D721Med (cell line): ENCODE measurements at places on chromosomes 3 and 15.

DNA sequence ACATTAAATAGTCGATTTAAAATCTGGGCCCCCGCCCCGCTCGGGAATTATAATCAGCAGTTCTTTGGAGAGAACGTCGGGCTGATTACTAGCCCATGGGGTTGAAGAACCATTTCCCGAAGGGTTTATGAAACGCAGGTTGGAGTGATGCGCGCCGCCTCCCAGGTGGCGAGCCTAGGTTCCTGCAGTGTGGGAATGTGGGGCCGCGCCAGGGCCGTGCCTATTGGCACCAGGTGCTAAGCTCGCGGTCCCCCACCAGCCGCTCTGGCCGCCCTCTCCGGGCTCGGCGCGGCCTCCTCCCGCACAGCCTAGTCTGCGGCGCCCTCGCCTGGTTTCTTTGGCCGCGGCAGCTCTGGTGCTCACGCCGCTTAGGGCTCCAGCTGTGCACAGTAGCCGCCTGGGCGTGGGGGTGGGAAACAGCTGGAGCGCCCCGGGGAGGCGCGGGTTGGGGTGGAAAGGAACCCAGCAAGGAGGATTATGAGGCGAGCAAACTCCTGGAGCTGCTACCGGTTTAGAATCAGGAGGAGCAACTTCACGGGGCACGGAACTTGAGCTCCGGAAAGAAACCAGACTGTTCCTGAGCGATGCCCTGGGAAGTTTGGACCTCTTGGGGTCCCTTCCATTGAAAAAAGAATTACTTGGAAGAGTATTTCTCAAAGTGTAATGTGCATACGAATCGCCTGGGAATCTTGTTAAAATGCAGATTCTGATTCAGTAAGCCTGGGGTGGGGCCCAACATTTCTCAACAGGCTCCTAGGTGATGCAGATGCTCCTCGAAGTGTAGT, 5.6 kb upstream of the MECOM start:
- no peak for DNase-seq

- DNase-seq, result no peak
Measured at GRCh38 chr3:107325446-107325845, 51.8 kb upstream of the CCDC54 start.

DNA sequence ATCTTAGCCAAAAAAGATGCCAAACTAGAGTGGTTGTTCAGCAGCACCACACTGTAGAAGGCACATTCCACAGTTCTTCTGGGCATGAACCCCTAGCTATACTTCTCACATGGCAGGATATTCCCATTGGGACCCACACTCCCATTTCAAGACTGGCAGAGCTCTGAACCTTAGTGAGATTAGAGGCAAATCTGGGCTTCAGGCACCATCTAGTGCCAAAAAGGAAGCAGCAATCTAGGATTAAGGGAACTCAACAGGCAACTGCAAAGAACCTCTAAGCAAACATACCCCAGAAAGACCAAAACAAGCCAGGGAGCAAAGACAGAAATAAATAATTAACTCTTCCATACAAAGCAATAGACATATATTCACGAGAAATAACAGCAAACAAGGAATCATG, 66.2 kb downstream of the TAFA4 start:
- no peak for DNase-seq

DNA sequence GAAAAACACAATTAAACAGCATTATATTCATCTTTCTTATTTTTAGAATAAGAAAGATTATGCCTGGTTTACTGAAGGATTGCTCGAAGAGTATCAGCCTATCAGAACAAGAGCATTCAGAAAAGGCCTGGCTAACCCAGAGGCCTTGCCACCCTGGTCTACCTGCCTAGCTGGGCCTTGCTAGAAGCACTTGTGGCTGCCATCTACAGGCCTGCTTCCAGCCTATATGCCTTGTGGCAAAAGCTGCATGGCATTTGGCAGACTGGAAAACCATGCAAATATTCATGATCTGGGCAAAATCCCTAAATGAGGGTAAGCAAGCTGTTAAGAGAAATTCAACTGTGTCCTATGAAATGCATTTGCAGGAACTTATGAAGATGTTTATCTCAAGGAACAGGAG, 9.3 kb upstream of the ATP13A4 start:
- DNase-seq, result no peak

DNA sequence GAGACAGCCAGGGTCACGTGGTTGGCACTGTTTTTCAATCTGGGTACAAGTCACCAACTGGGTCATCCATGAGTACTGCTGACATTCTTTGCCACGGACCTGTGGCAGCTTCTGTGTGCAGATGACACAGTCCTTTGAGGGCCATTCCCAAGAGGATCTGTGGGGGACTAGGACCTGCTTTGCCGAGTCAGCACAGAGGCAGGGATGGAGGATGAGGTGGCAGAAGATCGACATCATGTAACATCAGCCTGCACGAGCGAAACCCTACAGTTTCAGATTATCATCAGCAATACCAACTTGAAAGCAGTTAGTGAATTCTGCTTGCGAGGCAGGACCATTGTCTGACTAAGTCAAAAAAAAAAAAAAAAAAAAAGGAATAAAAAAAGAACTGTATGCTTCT, 227.7 kb downstream of the FOXP1 start:
- DNase-seq, result no peak

DNA sequence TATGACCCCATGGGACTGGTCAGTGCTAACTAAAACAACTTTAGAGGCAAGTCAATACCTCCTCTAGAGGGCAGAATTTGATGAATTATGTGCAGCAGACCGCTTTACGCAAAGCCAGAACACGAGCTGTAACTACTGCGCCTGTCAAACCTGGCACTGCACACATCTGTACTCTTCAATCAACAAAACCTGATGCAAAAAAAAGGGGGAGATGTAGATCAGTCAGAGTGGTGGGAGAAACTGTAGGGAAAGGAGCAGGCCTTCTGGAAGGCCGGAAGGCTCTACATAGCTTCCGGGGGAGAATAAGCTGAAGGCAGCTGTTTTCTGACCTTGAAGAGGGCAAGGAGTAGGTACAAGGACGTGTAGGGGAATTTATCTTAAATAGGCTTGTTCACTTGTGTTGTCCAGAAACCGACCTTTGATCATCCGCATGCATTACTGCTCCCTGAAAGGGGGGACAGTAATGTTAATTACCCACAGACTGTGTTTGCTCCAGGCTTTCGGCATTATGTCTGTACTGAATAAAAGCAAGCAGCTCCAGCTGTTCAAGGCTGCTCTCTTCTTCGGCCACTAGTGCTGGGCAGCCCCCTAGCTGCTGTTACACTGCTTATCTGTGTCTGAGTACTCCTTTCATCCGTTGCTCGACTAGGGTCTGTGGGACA, 41.0 kb downstream of the GPR160 start:
- no peak for DNase-seq

- no peak for DNase-seq
Measured at GRCh38 chr3:128835096-128835495, 44.3 kb upstream of the ACAD9 start.

- DNase-seq, result no peak
Measured at GRCh38 chr3:65151666-65152065, 463.9 kb upstream of the ADAMTS9 start.

DNA sequence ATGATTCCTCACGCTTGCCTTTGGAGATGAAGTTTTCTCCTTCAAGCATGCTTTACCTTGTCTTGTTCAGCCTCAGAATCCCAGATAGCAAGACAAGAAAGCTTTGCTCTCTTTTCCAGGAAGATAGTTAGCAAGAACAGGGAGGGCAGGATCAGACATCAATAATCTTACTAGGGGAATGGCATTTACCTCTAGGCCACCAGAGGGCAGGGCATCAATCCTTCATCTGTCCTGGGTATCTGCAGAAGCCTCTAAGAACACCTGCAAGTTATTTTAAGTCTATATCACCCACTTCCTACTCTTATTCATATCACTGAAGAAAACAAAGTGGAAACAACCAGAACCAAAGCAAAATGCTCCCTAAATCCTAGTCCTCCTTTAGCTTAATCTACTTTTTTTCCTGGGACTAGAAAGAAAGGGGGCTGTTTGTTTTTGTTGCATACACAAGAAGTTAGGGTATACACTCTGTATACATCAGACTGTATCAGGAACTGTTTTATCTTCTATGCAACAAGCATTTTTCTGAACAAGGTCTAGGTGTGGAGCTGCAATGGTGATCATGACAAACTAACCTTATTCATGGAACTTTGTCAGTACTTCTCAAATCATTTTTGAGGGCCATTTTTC, 862.5 kb downstream of the CADM2 start:
- no peak for DNase-seq

GRCh38 chr3:143240886-143241285, 121.3 kb downstream of the CHST2 start:
- DNase-seq, result no peak

- DNase-seq, result no peak
Measured at GRCh38 chr3:100184948-100185570, 70.8 kb upstream of the FILIP1L start.

- no peak for DNase-seq
Measured at GRCh38 chr3:134627831-134628230, 23.0 kb downstream of the KY start.

DNA sequence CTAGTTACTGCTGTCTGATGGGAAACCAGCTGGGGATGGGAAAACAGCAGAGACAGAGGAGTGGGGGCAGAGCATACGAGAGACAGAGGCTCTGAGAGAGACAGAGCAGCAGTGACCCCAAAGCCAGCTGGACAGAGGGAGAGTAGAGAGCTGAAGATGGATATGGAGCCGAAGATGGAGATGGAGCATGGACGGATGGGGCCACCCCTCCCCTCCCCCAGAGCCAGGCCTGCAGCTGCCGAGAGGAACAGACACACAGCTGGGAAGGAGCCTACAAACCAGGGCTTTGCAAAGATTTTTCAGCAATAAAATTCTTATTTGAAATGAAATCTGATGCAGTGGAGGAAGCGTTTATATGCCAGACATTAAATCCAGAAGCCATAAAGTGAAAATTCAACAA, 167.6 kb upstream of the LINGO1 start:
- DNase-seq, result no peak

- no peak for DNase-seq
Measured at GRCh38 chr3:124577494-124578167, 152.6 kb upstream of the UMPS start.

DNA sequence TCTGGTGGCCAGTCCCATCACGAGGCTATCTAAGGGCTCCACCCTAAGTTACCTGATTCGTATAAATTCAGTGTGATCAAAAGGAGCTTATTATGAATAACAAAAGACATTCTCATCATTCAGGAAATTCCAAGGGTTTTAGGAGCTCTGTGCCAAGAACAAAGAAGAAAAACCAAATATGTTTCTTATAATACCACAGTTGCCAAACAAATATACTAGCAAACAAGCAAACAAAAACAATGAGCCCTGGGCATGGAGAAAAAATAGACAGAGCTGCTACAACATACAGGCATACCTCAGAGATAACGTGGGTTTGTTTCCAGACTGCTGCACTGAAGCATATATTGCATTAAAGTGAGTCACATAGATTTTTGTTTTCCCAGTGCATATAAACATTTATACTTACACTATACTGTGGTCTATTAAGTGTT, 20.2 kb upstream of the CFAP161 start:
- no peak for DNase-seq

- DNase-seq, result no peak
Measured at GRCh38 chr3:7207125-7207524, 346.2 kb downstream of the GRM7 start.

- DNase-seq, result no peak
Measured at GRCh38 chr15:62390791-62391640, 225.9 kb upstream of the C2CD4B start.

- no peak for DNase-seq
Measured at GRCh38 chr15:79160211-79160610, 69.6 kb upstream of the RASGRF1 start.

GRCh38 chr3:131806736-131807135, 228.1 kb downstream of the CPNE4 start:
- no peak for DNase-seq

DNA sequence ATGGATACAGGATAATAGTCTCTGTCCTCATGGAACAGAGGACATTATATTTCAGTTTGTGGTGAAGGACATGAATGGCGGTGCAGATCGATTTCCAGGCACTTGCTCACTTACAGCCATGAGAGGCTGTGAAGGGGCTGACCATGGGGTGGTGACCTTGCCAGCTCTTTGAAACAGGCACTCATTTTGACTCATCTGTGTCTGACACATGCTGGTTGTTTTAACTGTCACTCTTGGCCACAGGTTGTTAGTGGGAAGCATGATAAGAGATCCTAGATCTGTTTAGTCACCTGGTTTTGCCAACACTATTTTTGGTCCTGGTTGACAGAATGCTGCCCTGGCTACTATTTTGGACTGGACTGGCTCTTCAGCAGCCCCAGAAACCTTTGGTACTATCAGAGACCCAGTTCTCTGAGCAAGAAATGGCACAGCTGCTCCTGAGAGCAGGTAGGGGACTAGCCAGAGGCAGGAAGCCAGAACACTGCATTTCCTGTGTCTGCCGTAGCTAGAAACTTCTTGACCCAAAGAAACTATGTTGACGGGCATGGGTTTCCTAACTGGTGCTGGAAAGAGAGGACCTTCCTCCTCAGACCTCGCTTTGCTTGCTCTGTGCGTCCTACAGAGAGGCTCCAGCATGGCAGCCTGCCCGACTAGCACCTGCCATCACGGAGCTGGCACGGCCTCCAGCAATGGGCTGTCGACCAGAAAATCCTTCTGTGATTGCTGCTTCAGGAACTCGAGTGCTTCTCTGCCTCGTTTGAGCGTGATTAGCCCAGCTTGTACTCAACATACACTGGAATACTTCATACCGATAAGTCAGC, 6.3 kb downstream of the PXYLP1 start:
- no peak for DNase-seq

DNA sequence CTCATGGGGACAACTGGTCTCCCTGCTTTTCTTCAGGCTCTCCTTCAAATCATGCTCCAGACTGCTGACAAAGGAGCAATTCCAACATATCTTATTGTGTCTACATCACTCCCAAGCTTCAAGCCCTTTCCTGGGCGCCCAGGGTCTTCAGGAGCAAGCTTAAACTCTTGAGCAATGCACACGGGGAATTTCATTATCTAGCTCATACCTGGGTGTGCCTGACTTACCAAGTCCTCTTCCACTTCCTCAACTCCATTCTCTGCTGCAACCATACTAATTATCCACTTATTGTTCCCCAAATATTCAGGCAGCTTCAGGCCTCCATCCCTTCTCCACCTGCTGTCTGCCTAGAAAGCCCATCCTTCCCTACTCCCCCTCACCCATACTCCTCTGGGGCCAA, 50.6 kb downstream of the B3GNT5 start:
- DNase-seq, result no peak

DNA sequence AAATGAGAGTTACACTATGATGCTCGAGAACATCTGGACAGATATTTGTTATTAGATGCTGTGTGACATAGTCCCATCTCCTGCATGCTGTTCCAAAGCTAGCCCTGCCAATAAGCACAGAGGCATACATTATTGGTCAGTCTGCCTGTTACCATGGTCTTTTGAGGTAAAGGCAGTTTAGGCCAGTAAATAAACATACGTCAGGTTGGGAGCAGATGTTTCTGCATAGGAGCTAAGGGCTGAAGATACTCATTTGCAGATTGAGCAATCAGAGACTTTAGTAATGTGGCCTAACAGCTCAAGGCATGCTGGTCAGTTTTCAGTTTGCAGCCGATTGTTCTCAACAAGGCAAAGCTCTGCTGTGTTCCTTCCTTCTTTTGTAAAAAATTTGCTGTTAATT, 192.9 kb downstream of the ADAMTSL3 start:
- no peak for DNase-seq

- DNase-seq, result no peak
Measured at GRCh38 chr3:81339040-81339845, 422.2 kb downstream of the GBE1 start.
